NCI-H1417 treated with DMSO at 0.1 percent for 48 hours (cell line): ENCODE measurements at places on chromosomes 5 and 9.

DNA sequence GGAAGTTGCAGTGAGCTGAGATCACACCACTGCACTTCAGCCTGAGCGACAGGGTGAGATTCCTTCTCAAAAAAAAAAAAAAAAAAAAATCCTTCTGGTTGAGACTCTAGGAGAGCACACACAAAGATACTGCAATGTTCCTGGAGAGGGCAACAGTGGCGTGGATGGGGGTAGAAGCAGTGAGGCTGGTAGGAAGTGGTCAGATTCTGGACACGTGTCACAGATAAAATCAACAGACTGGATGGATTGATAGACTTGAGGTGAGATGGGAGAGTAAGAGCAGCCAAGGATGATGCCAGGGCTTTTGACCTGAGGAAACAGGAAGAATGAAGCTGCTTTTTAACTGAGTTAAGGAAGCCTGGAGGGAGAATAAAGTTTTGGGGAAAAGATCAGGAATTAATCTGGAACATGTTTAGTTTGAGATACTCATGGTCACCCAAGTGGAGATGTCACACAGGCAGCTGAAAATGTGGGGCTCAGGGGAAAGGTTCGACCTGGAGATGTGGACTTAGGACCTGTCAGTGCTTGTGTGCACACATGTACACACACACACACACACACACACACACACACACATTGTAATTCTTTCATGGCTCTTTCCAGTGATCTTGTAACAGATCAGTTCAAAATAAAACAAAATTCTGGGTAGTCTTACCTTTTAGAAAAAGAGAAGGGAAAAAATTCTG lies 88.1 kb downstream of the FANCC start:
- no peak for DNase-seq

DNA sequence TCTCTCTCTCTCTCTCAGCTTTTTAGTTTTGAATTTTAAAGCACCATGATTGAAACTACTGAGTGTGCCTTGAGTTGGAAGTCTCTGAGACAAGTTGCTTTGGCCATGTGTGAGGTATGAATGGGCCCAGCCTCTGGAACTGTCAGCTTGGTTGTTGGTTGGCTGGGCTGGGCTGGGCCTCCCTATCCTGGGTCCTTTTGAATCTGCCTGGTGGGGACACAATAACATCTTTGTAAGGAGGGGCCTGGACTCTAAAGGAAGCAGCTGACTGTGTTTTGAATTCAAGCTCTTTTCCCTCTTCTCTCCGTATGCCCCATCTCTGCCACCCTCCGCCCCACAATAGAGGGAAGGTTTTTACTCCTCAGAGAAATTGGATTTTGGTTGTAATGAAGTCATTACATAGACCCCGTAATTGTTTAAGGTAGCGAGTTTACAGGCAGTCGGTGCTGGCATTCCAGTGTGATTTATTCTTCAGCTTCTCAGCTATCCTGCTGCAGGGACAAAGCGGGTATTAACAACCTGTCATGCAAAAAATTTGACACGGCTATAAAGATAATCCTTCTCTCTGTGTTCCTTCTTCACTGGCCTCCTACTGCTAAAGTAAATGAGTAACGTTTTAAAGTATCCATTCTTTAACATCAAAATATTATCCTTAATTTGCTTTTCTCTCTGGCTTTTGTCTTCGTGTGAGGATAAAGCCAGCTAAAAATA lies 105.4 kb downstream of the DAPK1 start:
- DNase-seq, result no peak

DNA sequence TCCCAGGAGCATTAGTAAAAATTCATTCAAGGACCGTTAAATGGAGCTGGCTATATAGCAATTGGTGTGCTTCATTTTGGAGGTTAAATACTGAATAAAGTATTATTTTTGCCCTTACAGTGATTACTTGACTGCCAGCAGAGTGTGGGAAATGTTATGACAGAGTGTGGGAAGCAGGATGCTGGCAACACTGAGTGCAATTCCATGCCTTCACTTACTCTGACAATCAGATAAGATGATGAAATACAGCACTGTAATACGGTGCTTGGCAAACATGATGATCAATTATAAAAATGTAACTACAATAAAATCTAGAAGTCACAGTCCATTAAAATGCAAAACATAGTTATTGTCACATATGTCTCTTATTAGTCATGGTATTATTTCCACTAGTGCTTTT lies 651.3 kb downstream of the PTPRD start:
- DNase-seq, result no peak

DNA sequence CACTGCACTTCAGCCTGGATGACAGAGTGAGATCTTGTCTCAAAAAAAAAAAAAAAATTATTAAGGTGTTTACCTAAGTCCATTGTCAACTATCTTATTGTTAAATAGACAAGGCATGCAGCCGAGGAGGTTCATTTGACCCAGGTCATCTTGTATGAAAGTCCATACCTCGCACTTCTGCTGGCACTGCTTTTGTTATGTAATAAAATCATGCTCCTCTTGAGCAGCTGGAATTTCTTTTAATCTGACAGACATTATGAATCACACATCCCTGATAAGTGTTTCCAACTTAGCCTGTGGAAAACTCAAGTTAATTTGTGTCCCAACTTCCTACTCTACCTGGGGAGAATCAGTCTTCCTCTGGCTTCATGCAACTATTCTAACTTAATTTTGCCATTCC lies 315.6 kb upstream of the KLF4 start:
- DNase-seq, result no peak

GRCh38 chr5:3531320-3531986 lies 64.2 kb upstream of the IRX1 start:
- DNase-seq, result no peak

GRCh38 chr5:150575745-150576448 lies 64.6 kb upstream of the SYNPO start:
- no peak for DNase-seq

- DNase-seq, result no peak
Observed at GRCh38 chr5:138878437-138879235, 3.5 kb upstream of the LRRTM2 start.

DNA sequence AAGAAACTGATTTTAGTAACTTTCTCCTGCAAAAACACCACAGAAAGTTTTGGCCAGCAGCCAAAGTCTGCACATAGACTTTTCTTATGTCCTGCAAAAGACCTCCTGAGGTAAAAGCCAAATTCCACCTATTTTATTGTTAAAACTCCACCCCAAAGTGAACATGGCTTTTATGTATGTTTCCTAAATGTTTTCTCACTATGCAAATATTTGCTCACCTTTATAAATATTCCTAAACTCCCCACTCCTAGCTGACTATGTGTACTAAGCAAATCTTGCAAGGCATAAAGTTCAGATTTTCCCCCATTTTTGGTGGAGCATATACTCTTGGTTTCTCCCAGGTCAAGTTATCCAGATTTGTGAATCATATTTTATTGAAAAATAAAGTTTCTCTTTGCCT lies 446.2 kb downstream of the DNAH5 start:
- DNase-seq, result no peak

DNA sequence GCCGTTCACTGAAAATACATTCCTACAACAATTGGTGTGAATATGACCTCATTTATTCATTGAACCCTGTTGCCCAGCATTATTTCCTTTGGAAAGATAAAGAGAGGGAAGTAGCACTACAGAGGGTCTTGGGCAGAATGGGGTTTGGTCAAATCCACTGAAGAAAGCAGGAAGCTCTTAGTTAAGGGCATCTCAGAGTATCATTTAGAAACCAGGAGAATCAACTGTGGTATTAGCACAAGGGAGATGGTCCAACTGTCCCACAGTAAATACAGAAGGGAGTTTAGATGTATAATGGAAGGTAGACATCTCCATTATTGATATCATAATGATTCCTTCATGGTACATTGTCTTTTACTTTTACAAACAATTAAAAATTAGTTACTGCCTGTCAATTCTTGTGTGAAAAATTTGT lies 47.1 kb downstream of the LIX1 start:
- DNase-seq, result no peak

- DNase-seq, result no peak
Observed at GRCh38 chr5:85337435-85337834, 952.8 kb upstream of the EDIL3 start.

- no peak for DNase-seq
Observed at GRCh38 chr5:60634051-60634450, 65.9 kb downstream of the DEPDC1B start.

- DNase-seq, result no peak
Observed at GRCh38 chr5:104498281-104498680, 935.7 kb upstream of the NUDT12 start.

DNA sequence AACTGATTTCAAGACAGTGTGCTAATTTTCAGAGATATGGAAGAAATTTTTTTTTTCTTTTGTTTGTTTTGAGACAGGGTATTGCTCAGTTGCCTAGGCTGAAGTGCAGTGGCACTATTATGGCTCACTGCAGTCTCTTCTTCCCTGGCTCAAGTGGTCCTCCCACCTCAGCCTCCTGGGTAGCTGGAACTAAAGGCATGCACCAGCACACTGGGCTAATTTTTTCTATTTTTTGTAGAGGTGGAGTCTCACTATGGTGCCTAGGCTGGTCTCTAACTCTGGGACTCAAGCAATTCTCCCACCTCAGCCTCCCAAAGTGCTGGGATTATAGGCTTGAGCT lies 9.9 kb upstream of the TEX48 start:
- DNase-seq, result no peak

DNA sequence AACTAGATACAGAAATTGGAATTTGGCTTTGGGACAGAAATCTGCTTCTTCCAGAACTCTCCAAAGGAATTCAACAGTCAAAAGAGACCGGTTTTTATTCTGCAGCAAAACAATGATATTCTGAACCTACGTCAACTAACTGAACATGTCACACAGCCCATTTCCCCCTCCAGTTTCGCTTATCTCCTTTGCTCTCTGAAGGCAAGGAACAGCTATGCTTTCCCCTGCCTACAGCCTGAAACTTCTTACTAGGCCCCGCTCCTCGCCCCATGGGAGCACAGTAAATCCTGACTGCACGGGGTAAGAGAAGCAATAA lies 488 bp downstream of the SKIC3 start:
- no peak for DNase-seq
